Stimulated activated CD4-positive, alpha-beta T cell treated with anti-CD3 and anti-CD28 coated beads, TNF-alpha, amount 100 ng/mL, for 24 hours (primary cell): ENCODE measurements at places on chromosomes 2 and 18.

GRCh38 chr2:63663013-63663864 lies 74.5 kb downstream of the MDH1 start:
- DNase-seq: no peak

DNA sequence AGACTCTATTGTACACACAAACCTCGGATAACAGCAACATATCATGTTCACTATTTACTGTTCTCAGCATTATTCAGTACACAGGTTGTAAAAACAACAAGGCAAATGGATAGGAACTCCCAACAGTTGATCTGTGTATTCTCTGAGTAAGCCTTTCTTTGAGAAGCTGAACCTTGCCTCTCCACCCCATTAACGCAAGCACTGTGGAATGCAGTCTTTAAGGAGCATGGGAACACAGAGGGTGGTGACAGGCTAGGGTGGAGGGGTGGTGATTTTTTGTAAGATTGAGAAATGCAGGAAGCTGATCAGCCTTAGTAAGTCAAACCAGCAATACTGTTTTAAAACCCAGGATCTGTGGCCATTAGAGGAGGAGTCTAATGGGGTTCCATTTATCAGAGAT lies 19.6 kb upstream of the SERPINB11 start:
- DNase-seq: no peak

GRCh38 chr2:209988010-209988409 lies 14.4 kb upstream of the RPE start:
- DNase-seq: no peak

- no peak for DNase-seq
Observed at GRCh38 chr2:26610504-26611335, 30.4 kb downstream of the CIB4 start.

DNA sequence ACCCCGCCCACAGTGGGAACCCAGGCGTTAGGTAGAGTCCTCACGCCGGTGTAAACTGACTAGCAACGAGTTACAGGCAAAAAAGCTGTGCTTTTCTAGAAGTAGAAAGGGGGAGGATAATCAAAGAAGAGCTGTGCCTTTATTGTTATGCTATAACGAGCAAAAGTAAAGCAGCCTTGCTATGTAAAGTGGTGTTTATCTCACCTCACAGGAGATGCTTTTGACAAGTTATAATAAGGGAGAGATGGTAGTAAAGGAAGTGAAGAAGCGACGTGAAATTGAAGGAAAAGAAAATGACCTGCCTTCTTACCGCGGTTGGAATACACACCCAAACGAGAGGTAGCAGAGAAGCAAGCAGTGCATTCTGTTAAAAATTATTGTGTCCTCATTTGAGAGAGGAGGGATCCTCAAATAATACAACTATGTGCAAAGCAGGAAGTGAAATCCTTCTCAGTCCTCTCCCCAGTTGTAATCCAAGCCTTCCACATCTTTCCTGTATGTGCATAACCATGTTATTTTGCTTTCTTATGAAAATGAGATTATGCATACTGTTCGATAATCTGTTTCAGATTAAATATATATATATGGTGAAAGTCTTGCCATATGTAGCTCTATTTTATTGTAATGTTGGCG lies 962 bp downstream of the TANK start:
- no peak for DNase-seq

DNA sequence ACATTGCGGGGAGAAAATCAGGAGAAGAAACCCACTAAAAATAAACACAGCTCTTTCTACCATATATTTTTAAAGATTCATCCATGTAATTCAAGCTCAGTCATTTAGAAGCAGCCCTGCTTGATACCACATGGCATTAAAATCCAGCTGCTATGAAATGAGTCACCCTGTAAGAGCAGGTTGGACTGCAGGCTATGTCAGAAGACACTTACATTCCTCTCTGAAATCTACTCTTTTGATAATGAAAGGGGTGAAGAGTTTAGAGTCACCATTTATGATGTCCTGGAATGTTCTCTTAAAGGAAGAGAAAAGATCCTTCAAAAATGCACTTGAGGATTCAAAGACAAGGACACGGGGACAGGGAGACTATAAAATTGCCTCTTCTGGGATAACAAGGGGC lies 100.6 kb upstream of the APCDD1 start:
- DNase-seq: no peak

DNA sequence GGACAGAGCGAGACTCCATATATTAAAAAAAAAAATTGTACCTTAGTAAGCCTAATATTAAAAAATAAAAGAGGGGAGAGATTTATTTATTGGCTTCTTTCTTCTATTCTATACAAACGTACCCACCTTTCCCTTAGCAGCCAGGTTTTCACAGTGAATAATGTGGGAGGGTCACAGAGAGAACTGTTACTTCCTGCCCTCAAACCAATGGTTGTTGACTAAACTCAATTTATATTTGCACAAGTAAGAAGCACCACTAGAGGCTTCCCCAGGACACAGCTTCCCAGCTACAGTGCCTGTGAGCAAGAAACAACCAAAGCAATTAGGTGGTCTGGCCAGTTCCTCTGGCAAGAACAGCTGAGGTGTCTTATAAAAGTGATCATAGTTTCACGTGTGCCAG lies 28.9 kb upstream of the GALR1 start:
- DNase-seq: no peak

- no peak for DNase-seq
Observed at GRCh38 chr2:217667035-217667434, 335.8 kb downstream of the TNS1 start.

GRCh38 chr2:74502147-74502719 lies 2.8 kb upstream of the LBX2 start:
- DNase-seq: no peak

- no peak for DNase-seq
Observed at GRCh38 chr2:96512341-96512740, 7.2 kb upstream of the NEURL3 start.
